ENCODE measurements at places on chromosomes 4 and X.

GRCh38 chr4:113556382-113557134 lies 205.0 kb downstream of the CAMK2D start:
- no peak for DNase-seq

- no peak for DNase-seq
These were observed 863.9 kb downstream of the RAPGEF2 start for GRCh38 chr4:159966746-159967145.

GRCh38 chrX:30967516-30967915 lies 78.5 kb upstream of the TAB3 start:
- DNase-seq: peak; percentile 8

DNA sequence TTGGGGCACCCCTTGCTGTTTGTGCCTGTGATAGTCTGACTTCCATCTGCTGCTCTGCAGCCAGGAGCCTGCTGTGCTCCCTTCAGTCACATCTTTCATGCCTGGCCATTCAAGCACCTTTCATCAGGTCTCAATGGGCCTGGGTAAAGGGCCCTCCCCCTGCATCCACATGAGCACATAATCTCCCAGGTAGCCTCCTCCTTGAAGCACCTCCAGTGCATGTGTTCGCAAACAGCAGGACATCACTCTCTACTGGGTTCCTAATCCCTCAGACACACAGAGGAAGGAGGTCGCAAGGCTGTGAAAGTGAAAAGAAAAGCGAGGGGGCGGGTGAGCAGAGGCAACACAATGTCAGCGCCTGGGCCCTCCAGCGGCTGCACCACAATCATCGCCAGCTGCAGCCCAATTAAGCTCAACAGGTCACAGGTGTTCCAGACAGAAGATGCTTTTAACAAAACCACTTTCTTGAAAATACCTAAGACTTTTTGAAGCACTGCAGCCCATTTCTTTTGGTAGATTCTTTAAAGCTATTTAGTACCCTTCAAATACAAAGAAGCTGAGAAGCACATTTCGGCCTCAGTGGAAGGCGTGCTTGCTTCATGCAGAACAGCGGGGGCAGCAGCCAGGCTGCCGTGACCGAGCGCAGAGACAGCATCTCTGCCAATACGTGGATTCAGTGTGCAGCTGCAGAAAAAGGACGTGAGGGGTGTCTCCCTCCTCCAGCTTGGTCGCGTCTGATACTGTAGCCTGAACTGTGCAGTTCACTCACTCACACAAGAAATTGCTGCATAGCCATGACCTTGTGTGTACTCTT lies 92.2 kb upstream of the SPRY1 start:
- no peak for DNase-seq

- DNase-seq: no peak
These were observed 274.4 kb downstream of the IDS start for GRCh38 chrX:149230689-149231088.

DNA sequence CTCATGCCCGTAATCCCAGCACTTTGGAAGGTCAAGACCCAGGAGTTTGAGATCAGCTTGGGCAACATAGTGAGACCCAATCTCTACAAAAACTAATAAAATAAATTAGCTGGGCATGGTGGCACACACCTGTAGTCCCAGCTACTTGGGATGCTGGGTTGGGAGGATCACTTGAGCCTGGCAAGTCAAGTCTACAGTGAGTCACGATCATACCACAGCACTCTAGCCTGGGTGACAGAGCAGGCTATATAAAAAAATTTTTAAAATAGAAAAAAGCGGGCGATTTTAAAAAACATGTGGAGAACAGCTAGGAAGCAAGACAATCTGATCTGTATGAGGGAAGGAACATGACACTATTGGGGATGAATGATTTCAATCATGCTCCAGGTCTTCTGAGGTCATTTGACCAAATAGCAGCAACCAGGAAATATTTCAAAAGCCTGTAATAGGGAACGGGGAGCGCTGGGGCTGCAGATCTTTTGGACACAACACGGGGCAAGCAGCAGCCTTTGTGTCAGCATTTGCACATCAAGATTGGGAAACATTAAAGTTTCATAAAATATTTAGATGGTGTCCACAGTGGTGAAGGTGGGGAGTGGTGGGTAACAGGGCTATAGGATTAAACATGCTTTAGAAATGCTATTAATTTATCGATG lies 48.3 kb upstream of the GUCY1A1 start:
- DNase-seq: no peak

GRCh38 chrX:96682516-96682915 lies 2.1 kb upstream of the DIAPH2 start:
- DNase-seq: no peak

GRCh38 chrX:39813631-39814277 lies 284.0 kb downstream of the BCOR start:
- no peak for DNase-seq

DNA sequence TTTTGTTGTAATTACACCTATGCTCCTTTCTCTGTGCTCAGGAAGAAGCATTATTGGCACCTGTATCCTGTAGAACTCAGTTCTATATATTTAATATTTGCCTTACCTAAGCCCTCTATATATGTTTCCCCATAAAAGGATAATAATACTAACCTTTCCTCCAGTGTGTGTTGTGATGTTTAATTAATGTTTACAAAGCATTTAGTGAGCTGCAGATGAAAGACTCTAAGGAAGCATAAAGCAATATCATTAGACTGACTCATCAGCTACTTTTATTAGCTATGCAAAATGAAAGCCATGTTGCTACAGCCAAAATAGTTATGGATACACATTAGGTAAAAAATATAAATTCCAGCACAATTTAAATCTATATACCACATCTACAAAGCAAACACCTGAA lies 93.6 kb upstream of the PTPN13 start:
- DNase-seq: no peak

- DNase-seq: no peak
These were observed 24.1 kb downstream of the ADH7 start for GRCh38 chr4:99411041-99411440.

DNA sequence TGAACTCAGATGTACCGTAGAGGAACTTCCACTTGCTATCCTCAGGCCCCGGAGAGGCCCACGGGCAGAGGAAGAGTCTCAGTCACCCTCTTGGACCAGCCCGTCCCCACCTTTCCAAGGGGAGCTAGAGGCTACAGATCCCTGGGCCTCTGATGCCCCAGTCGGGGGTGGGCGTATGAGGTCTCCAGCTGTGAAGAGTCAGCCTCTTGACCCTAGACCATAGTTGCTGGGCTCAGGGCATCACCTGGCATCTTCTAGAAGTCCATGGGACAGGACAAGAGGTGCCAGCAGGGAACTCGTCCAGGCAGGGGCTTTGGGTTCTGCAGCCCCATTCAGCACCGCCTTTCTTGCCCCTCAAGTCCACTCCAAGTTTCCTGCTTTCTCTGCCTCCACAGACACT lies 11.6 kb downstream of the SASH3 start:
- no peak for DNase-seq

DNA sequence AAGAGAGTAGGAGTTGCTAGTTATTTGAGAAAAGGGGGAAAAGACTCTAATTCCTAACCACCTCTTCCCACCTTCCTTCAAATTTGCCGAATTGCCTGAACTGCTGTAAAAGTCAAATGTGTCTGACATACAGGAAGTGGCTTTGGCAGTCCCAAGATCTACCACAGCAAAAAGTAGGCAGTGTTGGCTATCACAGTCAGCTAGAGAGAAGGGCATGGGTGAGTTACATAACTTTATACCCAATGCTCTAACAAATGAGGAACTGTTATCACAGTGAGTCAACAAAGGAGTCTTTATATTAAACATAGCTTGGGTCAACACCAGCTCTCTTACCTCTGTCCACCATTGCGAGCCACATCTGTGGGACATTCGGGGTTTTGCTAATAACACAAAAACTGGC lies 2.4 kb upstream of the MBNL3 start:
- peak; percentile 90 for DNase-seq

GRCh38 chr4:124566030-124566429 lies 146.5 kb downstream of the ANKRD50 start:
- no peak for DNase-seq

- peak; percentile 47 for DNase-seq
These were observed 233.9 kb upstream of the MAB21L2 start for GRCh38 chr4:150348079-150348478.

GRCh38 chr4:73156394-73156793 lies 86.9 kb upstream of the COX18 start:
- DNase-seq: peak; percentile 17

GRCh38 chrX:100407784-100408712 lies 2.0 kb downstream of the PCDH19 start:
- DNase-seq: no peak

- no peak for DNase-seq
These were observed 2.9 kb downstream of the DOK7 start for GRCh38 chr4:3465698-3466671.

DNA sequence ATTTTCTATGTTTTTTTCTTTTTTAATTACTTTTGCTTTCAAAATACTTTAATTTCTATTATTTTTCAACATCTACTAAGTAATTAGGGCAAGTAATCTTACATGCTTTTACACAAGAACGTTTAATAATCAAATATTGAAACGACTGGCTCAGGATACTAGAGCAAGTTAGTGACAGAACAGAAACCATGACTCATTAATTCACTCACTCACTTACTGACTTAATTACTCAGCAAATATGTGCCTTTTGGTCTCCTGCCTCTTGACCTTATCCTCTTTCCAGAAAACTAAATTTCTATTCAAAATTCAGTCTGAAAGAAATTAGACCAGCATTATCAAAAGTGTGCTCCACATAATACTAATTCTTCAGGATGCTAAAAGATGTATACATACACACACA lies 314.9 kb upstream of the TEX13C start:
- no peak for DNase-seq

DNA sequence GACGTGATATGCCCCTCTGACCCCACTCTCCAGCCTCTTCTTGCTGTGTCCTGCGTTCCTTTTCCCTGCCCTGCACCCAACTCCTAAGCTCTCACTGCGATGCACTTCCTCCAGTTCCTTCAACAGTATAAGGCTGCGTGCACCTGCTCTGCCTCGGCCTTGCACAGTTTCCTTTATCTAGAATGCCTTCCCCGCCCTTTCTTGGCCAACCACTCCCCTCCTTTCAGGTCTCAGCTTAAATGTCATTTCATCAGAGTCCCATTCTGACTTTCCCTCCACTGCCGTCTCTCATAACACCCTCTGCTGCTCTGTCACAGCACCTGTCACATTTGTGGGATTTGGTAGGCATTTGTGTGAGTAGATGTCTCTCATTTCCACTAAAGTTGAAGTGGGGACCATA lies 58.4 kb upstream of the NEIL3 start:
- DNase-seq: peak; percentile 22

DNA sequence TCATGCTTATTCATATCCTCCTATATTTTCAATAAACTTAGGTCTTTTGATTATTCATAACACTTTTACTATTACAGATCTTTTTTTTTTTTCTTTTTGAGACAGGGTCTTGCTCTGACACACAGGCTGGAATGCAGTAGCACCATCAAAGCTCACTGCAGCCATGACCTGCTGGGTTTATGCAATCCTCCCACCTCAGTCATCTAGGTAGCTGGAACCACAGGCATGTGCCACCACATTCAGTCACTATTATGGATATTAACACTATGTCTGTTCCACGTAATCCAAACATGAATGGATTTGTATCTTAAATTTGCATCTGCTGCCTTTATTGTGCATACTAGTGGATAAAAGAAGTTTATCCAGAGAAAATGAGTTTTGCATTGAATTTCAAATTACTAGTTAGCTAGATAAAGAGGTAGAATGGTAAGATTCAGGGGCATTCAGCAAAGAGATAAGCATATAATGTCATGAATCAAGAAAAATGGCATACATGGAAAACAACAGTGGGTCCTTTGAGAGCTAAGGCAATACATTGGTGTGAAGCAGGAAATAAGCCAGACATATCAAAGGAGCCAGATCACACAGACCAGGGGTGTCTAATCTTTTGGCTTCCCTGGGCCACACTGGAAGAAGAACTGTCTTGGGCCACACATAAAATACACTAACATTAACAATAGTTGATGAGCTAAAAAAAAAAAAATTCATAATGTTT lies 13.9 kb downstream of the ANAPC10 start:
- DNase-seq: peak; percentile 71

- no peak for DNase-seq
These were observed 814 bp upstream of the LOC101059915 start for GRCh38 chrX:71666240-71667223.

DNA sequence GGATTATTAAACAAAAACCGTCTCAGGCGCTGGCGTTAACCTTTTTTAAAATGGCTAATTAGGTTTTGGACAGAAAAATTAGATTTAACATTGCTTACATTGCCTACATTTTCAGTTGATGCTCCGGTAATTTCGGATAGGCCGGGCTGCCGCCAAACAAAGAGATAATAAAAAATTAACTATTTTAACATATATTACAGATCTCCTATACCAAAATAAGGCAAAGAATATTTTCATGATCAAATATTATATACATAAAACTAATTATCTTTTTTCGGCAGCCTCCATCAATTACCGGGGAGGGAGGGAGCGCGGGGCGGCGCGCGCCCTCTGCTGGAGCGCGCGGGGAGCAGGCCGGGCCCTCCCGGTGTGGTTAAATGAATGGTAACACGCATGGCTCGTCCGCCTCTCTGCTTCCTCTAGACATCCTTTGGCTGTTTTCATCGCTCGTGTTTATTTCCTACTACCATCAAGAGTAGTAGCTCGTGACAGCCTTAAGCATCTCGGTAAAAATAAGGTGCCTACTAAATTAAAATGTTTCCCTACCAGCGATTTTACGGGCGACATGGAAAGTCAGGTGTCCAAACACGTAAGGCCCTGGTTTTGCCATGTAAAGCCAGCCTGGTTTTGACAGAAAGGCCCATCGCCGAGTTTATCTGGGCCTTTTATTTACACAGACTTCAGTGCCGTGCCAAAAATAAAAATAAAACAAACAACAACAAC lies 52.4 kb upstream of the TMEM33 start:
- peak; percentile 69 for DNase-seq

DNA sequence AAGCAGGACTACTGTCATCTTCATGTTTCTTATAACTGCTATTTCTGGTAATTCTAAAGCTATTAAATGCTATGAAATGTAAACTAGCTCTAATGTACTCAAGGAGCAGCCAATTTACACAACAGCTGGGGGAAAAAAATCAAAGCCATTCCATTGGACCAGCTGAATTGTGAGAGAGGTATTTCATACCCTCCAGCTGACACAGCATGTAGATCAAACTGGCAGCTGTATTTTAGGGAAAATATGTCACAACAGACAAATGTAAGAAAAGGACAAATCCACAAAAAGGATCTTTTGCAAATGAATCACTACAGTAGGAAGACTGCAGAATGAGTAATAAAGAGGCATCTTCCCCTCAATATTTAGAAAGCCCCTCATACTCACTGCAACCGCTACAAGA lies 65.2 kb upstream of the FAM47B start:
- DNase-seq: no peak

DNA sequence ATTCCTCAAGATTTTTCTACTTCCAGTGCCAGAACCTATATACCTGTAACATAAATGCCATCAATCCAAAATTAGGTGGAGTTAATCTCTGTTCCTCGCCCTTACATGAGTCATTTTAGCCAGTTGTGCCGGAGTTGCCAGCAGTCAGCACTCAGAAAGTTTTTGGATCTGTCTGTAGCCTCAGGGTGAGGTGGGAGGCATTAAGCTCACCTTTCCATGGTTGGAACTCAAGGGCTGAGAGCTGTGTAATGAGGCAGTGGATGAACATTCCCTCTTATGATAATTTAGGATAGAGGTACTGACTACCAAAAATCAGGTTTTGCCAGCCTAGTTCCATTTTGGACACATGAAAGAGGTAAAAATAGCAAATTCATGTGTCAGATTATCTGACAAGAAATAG lies 1553.1 kb upstream of the ADGRL3 start:
- DNase-seq: no peak

GRCh38 chr4:16253127-16253960 lies 27.1 kb upstream of the TAPT1 start:
- no peak for DNase-seq

GRCh38 chrX:152450076-152450475 lies 1.0 kb downstream of the GABRA3 start:
- DNase-seq: no peak

Measured in hematopoietic multipotent progenitor cell treated with erythropoietin and hydrocortisone succinate and interleukin-3 and kit ligand, for 4 days (in vitro differentiated cells).